Right kidney (tissue), 9 donors: ENCODE measurements at places on chromosomes 5 and 9.

DNA sequence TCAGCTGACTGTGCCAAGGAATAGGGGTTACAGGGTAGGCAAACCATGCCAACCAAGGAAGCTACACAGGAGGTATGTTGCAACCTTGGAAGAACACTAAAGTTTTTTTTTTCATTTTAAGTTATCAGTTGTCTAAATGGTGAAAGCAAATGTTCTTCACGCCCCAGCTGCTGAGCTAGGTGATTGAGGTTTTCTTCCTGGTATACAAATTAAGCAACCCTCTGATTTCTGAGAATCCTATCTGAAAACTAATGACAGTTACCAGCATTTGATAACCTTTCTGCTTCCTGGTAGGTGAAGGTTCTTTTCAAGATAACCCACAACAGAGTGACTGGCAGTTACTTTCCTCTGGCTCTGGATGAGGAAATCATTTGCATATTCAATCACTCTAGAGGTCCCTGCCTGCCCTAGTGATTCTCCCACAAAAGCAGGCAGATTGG lies 194.9 kb downstream of the ATP10B start:
- DNase-seq, result no peak

- no peak for DNase-seq
Measured at GRCh38 chr9:125805586-125805985, 58.4 kb downstream of the PBX3 start.

- no peak for DNase-seq
Measured at GRCh38 chr5:92887254-92887653, 693.8 kb downstream of the NR2F1-AS1 start.

- DNase-seq, result peak; percentile 15
Measured at GRCh38 chr9:109574061-109574882, 76.2 kb upstream of the PTPN3 start.

- peak; percentile 65 for DNase-seq
Measured at GRCh38 chr5:138964647-138965201, 89.6 kb upstream of the LRRTM2 start.

GRCh38 chr5:1643651-1644392 lies 120.1 kb upstream of the LPCAT1 start:
- DNase-seq, result peak; percentile 8

GRCh38 chr5:178338750-178339144 lies 106.1 kb upstream of the PHYKPL start:
- no peak for DNase-seq

DNA sequence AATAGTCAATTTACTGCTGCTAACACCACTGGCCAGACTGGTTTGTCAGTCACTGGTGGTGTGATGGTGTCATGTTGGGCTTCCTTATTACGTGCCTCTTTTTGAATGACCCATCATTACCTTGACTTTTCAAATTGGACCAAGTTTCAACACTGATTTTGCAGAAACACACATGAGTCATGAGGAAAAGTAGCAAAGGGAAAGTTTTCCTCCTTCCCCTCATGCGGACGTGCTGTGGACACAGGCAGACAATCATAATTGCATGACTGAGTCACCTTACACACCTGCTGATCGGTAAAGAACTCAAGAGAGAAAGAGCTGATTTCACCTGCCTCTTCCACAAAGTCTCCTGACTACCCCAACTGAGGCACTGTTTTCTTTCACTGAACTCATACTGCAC lies 324.5 kb downstream of the ARRDC3 start:
- DNase-seq, result no peak

GRCh38 chr5:132486318-132487094 lies 4.1 kb downstream of the IRF1 start:
- no peak for DNase-seq

DNA sequence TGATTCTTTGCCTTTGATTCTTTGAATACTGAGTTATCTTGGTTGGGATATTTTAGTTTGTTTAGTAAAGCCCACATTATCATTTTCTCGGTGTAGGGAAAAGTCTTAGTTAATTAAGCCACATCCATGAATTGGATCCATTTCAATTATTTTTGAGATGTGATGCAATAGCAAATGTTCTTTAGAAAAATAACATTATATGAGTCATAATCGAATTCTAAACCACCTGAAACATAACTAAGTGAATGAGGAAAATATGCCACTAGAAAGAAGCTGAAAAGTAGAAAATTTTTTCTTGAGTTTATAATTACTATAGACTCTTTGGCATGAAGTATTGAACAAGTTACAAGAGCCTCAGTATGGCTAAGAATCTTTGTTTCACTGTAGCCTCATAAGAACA lies 17.5 kb upstream of the CCDC192 start:
- DNase-seq, result no peak

DNA sequence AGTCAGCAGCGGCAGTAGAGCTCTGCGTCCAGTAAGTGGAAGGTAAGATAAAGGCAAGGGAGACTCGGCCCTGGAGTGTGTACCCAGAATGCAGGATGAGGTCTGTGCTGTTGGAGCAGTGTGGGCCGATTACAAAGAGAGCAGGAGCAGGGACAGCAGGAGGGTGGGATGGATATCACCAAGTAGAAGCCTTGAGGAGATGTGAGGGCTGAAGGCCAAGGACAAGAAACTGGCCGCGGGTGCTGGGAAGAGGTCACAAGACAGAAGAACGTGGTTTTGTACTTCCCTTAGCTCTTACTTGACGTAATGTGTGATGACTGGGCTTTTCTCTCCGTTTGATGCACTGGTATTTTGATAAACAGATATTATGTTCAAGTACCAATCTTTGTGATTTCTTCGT lies 43.7 kb downstream of the OR2V1 start:
- no peak for DNase-seq

GRCh38 chr5:133397990-133398645 lies 214.2 kb downstream of the FSTL4 start:
- DNase-seq, result no peak

DNA sequence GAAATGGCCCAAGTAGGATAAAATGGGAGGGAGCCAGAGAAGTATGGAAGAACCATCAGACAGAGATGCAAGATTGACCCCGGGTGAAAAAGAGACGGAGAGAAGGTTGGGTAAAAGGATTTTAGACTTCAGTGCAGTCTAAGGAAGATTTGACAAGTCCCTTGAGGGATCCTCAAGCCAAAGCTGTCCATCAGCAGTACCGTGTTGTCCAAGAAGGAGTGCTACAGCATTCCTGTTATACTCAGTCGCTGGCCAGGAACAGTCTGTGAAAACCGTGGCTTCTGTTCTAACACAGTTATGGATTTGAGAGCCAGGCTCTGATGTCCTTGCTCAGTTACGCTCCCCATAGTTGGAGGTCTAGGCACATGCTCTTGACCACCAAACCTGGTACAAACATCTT lies 383.9 kb upstream of the DAB2 start:
- no peak for DNase-seq

DNA sequence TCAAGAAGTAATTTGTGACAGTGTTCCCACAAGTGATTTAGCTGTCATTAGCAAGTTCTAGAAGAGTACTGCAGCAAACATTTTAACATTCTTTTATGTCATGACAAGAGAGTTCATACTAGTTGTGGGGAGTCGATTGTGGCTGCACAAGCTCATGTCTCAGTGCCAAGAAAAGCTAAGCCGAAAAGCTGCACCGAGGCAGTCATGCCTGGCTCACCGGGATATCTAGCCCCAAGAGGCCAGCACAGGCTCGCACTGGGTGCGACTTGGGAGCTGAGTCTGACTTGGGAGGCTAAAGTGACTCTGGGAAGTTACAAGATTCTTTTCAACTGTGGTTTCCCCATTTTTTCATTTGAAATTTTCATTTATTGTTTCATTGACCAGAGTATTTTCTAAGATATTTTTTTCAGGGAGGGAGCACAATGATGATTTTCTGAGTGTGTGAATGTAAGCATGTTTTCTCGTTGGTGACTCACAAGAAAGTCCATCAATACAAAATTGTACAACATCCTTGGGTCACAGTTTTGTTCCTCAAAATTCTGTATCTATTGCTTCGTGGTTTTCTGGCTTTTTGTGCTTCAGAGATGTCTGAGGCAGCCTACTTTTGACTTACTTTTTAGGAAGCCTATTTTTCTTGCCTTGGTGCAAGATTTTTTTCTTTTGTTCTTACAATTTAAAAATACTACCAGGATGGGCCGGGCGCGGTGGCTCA lies 18.7 kb downstream of the CAST start:
- no peak for DNase-seq

DNA sequence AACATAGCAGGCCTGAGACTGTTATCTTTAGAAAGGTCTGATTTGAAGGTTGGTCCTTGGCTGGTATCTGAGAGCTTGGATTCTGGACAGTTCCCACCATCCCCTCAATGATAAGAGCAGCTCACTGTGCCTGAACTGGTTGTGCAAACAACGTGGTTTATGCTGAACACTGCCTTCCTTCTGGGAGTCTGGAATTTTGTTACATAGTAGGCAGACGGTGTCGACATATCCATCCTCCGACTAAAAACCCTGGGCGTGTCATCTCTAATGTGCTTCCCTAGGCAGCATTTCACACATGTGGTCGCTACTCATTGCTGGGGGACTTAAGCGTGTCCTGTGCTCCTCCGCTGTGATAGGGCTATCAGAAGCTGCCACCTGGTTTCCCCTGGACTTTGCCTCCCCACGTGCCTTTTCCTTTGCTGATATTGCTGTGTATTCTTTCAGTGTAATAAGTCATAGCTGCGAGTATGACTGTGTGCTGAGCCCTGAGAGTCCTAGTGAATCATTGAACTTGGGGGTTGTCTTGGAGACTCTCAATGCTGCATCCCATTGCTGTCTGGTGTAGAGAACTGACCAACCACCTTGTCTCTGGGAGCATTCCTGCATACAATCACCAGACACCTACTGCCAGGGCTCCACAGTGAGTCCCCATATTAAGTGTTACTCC lies 119.1 kb upstream of the TBC1D2 start:
- no peak for DNase-seq

GRCh38 chr5:107352576-107352975 lies 318.2 kb downstream of the EFNA5 start:
- no peak for DNase-seq

- no peak for DNase-seq
Measured at GRCh38 chr5:68872088-68872839, 221.6 kb upstream of the SLC30A5 start.

DNA sequence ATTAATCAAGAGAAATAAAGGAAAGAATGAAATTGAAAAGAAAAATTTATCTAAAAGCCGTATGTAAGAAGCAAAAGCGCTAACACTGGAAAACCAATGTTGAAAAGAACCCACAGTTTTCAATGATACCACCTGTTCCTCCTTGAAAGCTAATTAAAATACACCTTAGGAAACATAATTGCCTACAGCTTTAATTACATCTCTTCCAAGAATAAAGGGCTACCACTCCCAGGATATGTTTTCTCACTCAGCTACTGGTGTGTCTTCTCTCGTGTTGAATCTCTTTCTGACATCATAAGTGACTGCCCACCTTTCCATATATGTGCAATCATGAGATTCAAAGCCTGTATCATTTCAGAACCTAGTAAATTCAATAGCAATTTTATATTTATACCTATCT lies 880.6 kb upstream of the DMAC1 start:
- DNase-seq, result no peak

DNA sequence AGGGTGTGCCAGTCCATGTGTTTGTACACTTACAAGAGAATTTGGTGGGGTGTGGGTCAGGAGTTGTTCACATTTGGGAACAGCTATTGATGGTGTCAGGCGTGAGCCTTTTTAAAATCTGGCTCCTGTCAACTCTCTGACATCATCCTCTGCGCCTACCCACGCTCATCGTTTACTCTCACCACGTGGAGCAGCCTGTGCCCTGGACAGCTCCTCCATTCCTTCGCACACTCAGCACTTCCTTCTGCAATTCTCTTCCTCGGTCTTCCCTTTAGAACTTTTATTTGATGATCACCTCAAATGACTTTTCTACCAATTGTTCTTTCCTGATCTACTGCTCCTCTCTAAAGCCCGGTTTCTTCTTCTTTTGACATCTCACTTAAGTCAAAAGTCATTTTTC lies 42.1 kb upstream of the GNAQ start:
- DNase-seq, result no peak

DNA sequence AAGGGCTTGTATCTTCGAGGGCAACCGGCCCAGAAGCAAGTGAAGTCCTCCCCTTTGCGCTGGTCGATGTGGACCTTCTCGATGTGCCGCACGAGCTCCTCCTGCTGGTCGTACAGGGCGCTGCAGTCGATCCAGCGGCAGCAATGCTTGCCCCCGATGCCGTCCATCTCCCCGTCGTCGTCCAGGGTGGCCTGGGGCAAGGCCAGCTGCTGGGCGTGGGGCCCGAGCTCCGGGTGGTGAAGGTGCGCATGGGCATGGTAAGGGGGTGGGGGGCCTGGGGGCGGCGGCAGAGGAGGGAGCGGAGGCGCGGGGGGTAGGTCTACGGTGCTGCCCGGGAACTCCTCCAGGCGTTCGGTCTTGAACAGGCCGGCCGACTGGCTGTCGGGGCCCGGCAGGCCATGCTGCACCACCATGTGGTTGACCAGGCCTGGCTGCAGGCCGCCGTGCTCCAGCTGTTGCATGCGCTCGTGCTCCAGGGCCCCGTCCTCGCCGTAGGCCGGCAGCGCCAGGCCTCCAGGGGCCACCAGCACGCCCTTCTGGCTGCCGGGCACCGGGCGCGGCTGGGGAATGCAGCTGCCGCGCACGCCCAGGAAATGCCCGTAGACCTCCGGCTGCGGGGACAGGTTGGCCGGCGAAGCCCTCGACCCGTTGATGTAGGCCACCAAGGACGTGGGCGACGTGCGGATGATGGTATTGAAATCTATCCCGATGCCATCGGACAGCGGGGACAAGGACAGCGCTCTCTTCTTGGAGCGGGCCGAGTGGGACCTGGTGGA lies 181.8 kb downstream of the GLIS3 start:
- no peak for DNase-seq

GRCh38 chr9:73183917-73184861 lies 32.5 kb downstream of the ANXA1 start:
- DNase-seq, result no peak

DNA sequence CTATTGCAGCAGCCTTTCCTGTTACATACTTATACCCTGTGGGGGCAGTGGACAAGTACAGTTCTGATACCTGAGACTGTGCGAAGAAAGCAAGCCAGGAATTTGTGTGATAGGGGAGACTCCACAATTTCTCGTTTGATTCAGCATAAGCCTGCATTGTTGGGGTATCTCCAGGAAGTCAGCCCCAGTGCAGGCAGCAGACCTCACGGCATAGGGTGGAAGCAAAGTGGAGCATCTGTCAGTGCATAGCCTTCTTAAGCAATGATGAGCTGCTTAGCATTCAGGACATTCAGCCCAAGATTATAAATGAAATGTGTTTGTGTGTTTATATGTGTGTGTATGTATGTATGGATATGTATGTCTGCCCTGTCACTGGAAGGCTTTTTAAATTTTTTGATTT lies 157.0 kb downstream of the SH3GL2 start:
- no peak for DNase-seq

GRCh38 chr9:137294681-137295237 lies 7.3 kb downstream of the NRARP start:
- peak; percentile 60 for DNase-seq

DNA sequence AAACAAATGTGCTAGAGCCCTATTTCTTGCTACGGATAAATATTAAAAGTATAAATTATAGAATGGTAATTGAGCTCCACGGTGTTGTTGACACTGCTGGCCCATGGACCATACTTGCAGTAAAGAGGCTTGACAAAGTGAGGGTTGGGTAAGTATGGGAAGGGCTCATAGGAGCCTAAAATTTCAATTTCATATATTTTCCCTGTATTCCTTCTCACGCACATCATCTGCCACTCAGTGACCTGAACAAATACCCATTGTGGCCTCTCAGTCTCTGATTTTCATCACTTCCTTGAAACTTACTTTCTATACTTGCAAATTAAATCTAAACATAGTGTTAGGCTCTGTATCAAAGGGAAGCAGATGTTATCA lies 116.5 kb downstream of the PIK3R1 start:
- DNase-seq, result no peak
